ENCODE measurements at places on chromosomes 5 and 9.
A peak's percentile ranks its signal among the peaks of the same experiment; 100 is the strongest.

GRCh38 chr5:131379723-131380122 lies 115.9 kb downstream of the CDC42SE2 start:
- no peak for DNase-seq

DNA sequence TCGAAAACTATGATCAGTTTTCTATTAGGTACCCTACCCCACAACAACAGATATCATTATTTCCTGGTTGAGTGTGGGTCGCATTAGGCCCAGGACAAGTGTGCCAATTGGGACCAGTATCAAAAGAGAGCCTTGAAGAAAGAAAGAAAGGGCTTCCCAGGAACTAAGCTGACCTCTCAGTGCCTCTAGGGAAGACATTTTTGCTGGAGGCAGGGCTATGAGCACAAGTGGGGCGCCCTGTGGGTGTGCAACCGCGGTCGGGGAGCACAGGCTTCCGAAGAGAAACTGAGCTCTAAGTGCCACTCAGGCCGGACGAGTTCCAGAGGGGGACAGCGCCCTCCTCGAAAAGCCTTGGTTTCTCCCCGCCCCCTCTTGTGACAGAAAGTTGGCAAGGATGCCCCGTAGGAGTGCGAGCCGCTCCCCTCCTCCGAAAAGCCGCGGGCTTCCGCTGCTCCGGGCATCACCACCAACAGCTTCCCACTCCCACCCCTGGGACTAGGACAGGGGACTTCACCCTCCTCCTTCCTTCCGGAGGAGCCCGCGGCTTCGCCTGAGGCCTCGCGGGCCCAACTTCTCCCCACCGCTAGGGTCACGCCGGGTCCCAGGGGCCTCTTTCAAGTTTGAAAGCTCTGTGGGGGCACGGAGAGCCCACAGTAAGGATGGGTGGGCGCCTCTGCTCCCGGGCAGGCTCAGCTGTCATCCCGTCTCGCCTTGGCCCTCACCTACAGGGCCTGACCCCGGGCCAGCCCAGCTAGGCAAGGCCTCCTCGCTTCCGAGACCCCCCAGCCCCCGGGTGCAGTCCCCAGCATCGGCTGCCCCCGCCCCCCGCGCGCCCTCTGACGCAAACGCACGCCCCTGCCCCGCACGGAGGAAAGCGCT lies 2.0 kb downstream of the NR2F1-AS1 start:
- DNase-seq = peak; percentile 71

DNA sequence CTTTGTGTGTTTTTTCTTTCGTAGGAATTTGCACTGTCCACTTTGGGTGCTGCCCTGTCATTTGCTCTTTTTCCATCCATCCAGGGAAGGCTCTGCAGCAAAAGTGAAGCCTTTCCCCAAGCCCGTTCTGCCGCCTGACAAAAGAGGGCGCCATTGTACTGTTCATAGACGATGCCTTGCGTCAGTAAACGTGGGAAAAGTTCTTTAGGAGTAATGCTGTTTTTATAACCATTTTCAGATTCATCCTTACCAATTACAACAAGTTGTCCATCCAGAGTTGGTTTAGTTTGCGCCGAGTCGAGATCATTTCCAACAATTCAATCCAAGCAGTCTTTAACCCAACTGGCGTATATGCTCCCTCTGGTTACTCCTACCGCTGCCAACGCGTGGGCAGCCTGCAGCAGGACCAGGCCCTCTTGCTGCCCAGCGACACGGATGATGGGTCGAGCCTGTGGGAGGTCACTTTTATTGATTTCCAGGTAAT lies 34.3 kb upstream of the RPS23 start:
- peak; percentile 82 for DNase-seq

DNA sequence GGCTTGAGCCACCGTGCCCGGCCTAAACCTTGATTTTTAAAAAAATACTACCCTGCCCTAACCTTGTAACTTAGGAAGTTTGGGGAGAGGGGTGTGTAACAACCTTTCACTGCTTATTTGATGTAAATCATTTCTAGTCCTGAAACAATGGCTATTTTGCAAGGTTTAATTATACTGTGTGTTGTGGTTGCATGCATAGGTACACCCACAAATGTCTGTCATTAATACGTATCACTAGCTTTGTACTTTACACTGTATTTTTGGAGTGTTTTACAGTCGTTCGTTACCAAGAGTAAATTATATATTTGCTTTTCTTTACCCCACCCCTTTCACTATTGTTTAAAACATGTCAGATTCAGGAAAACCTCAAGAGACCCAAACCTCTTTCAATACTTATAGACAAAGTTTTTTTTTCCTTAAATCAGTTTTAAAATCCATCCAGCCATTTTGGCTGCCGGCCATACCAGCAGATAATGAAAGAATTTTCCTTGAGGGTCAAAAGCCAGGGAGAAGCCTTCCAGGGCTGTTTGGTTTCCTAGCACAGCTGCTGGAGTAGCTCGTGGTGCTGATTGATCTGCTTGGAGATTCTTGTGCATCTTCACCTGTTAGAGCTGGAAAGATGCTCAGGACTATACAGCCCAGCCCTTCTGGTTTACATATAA lies 50.7 kb downstream of the DOCK8 start:
- no peak for DNase-seq

GRCh38 chr9:89410022-89410421 lies 87.9 kb downstream of the SEMA4D start:
- no peak for DNase-seq

DNA sequence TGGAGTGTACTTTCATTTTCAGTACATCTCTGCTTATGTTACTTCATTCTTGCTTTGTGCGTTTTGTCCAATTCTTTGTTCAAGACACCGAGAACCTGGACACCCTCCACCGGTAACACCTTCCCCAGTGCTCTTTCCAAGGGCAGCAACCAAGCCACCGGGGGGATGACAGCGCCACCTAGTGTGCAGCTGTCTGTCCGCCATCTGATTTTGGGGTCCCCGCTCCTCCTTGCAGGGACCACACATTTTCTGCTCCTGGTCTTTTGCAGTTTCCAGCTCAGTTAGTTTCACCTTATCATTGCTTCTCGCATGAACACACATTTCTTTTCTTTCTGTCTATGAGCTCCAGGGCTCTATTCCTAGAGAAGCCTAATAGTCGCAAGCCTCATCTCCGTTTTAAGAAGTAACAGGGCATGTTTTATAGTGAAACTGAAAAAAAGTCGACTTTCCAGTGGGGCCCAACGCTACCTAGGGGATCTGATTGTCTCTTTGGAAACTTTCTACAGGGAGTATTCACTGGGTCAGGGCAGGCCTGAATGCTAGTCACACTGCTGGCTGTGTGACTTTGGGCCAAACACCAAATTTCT lies 152.1 kb downstream of the FSTL4 start:
- peak; percentile 25 for DNase-seq

DNA sequence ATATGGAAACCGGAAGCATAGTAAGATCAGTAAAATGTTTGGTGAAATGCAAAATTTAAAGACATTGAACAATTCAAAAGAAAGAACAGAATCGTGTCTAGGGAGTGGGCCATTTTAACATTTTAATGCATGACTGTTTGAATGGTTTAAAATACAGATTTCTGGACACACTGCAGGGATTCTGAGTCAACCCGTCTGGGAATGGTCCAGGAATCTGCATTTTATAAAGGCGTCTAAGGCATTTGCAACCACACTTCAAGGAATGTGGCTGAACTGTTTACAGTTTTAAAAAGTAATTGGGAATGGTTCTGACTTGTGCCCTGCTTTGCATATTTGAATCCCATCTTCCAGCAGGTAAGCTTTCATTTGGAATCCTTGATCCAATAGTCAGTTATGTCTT lies 811.7 kb upstream of the WWC1 start:
- DNase-seq = no peak

- DNase-seq = no peak
Observed at GRCh38 chr5:170078458-170078857, 27.2 kb upstream of the FOXI1 start.

DNA sequence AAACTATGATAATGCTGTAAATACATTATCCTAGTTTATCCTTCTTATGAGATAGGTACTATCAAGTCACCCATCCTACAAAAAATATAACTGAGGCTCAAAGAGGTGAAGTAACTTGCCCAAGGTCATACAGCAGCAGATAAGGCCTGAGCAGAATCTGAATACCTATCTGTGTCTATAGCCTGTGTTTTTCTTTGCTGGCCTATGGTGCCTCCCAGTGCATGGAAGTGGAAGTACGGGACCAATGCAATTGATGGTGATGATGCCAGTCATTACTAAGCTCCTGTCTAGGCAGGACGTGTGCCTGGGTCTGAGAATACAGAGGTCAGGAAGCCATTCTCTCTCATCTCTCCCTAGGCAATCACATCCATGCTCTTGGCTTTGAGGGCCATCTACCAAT lies 67.8 kb downstream of the FAT2 start:
- peak; percentile 63 for DNase-seq

GRCh38 chr5:159581502-159582249 lies 251.4 kb upstream of the IL12B start:
- peak; percentile 97 for DNase-seq

DNA sequence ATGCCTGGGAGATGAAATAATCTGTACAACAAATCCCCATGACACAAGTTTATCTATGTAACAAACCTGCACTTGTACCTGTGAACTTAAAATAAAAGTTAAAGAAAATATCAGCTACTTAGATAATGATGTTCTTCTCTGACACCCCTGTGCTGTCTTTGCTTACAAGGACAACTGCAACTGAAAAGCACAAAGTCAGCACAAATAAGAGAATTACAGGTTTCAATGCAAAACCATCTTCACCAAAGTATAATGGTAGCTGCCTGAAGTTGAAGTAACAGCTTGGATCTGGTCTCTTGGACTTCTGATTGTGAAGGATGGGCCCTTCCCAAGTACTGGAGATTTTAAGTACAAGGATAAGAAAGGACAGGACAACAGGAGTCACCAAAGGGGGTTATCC lies 45.6 kb upstream of the PPP2R2B start:
- DNase-seq = no peak

GRCh38 chr5:93297116-93297515 lies 283.9 kb downstream of the NR2F1-AS1 start:
- DNase-seq = no peak

DNA sequence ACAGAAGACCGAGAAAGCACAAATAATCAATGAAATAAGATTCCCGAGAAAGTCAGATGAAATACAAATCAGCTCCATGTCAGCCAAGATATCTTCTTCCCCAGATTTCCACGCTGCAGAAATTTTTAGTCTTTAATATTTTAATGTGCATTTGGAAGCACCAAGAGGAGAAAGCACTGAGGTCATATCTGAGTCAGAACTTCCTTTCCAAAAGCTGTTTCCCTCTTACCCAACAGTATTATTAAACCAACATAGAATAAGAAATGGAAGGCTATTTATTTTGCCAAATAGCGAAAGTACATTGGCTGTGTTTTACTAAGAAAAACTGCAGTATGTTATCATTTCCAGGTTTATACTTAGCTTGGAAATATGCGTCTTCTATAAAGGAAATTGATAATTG lies 772.1 kb upstream of the CDH9 start:
- DNase-seq = peak; percentile 35

- no peak for DNase-seq
Observed at GRCh38 chr5:76303921-76304320, 99.2 kb upstream of the IQGAP2 start.

DNA sequence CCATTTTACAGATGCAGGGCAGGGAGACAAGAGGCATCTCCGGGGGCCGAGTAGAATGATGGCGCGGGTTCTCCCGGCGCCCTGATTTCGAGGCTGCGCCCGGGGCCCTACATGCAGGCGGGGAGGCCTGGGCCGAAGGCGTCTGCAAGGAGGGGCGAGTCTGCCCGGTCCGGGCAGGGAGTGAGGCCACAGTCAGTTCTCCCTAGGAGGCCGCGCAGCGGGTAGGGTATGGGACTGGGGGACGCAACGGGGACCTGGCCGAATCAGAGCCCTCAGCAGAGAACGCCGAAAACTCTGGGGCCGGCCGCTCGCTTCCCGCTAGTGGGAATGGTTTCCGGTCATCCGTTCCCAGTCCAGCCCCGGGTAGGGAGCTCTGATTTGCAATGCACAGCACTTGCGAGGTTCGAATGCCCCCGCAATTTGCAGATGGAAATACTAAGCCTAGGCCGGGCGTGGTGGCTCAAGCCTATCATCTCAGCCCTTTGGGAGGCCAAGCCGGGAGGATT lies 6.4 kb downstream of the TLX3 start:
- DNase-seq = no peak

- no peak for DNase-seq
Observed at GRCh38 chr5:37370550-37370863, 399 bp downstream of the NUP155 start.

DNA sequence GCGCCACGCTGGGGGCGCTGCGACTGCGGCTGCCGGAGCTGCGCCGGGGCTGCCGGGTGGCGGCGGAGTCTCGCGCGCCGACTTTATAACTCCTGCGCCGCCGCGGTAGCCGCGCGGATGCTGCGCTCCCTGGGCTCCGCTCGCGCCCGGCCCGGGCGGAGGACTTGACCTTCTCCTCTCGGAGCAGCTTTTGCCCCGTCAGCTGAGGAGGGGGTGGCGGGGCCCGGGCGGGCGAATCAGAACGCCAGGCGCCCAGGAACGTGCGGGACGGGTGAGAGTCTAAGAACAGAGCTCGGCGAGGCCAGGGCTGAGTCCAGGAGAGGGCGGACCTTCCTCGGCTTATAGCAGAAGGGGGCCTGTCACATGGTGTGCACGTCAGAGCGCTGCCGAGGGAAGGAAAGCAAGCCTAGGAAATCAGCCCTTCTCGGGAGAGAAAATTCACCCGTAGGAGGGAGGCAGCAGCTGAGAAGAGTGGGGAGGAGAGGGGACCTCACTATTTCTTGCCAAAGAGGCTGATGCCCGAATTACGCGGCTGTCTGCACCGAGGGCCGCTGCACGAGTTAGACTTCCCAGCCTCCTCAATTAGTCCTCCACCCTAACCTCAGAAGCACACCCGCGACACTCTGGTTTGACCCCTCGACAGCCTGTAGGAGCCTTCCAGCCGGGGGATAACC lies at the start of gene FOXD1:
Gene FOXD1, minus strand, starts transcription at position 315 of the 674 bp plus-strand sequence. CDS start 415 bp downstream, outside the sequence.
- DNase-seq = peak; percentile 82

DNA sequence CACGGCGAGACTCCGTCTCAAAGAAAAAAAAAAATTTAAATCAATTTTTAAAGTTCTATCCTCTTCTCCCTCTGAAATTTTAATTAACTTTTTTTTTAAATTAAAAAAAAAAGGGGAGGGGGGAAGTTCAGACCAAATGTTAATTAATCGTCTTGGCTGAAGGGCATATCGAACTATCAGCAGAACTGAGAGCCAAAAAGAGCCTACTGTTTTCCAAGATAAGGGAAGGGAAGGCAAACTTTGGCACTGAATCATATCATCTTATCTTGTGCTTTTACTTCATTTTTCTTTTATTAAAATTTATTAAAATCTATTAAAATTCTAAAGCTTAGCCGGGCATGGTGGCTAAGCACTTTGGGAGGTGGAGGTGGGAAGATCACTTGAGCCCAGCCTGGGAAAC lies 45.9 kb upstream of the MTMR12 start:
- no peak for DNase-seq

GRCh38 chr5:173538018-173538417 lies 78.4 kb downstream of the BOD1 start:
- no peak for DNase-seq

DNA sequence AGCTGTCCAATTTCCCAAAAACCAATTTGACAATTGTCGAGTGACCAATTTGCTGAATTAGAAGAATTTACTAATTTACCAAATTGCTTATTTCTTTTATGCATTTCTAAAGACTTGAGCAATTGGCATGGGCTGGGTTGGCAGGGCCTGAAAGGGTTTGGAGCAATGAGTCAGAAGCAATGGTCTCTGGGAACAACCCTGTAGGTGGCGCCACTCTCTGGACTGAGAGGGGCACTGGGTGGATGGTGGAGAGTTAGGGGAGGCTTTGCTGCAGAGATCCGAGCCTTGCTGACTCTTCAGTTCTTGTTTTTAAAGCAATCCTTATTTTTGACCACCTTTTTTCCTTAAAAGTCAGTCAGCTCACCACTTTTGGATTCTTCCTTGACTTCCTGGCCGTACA lies 71.5 kb upstream of the RPS23 start:
- peak; percentile 52 for DNase-seq

- no peak for DNase-seq
Observed at GRCh38 chr5:159866093-159866492, 50.2 kb upstream of the ADRA1B start.

- DNase-seq = peak; percentile 17
Observed at GRCh38 chr5:62328772-62329491, 22.9 kb downstream of the KIF2A start.

Measured in fibroblast of mammary gland (primary cell).